NK-92 treated with Interleukin-12 subunit alpha and Interleukin-12 subunit beta, amount 100 ng/mL, for 24 hours (cell line): ENCODE measurements at places on chromosomes 7 and 10.

DNA sequence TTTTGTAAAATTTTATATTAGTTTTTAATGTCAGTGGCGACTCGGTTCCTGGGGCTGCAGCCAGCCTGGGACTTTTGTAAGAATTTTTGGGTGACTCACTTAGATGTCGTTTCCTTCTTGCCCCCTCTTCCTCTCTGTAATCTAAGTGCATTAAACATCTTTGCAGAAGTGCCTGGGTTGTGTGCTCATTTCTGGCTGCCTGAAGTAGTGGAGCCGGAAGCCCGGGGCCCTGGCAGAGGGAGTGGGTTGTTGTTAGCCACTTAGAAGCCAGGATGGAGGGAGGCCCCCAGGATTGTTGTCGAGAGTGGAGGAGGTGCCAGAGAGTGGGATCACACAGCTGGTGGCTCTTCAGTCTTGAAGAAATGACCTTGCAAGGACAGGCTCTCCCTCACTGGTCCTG lies 11.0 kb upstream of the TRIM8 start:
- no peak for DNase-seq

GRCh38 chr10:84539216-84539615 lies 210.8 kb downstream of the CCSER2 start:
- no peak for DNase-seq

- no peak for DNase-seq
Observed at GRCh38 chr10:29969255-29970011, 90.0 kb downstream of the JCAD start.

- no peak for DNase-seq
Observed at GRCh38 chr7:35037211-35037525, at the start of gene DPY19L1. Gene DPY19L1, minus strand, starts transcription at chr7:35037485. Its CDS starts 91 bp downstream, at chr7:35037394.

DNA sequence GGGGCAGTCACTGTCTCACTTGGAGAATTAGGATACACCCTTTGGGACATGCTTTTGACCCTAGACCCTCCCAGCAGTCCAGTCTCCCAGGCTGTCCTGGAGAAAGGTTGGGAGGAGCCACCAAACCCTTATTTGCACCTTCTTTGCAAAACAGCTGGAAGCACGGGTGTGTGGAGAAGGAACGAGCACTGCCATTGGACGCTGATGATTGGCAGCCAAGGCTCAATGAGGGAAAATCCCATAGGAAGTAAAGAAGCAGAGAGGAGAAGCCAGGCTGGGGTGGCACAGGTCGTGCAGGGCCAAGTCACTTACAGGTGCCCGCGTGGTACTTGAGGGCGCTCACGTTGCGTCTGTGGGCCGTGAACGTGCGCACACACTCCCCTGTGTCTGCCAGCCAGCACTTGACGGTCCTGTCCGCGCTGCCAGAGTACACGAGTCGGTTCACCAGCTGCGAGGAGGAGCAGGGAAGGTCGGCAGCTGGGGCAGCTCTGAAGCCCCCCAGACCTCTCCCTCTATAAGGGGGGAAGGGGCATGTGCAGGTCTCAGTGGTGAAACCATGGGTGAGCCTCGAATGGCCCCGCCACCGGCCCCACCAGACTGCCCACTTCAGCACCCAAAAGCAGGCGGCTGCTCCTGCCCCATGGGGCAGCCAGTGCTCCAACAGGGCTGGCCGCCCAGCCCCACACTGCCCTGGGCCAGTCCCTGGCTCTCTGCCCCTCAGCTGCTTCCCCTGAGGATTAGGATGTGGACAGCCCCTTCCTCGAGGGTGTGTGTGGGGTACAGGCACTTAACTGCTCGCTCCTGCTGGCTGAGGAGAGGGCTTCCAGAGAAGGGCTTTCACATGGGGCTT lies 24.8 kb downstream of the WDR86 start:
- DNase-seq = no peak

- no peak for DNase-seq
Observed at GRCh38 chr7:93148144-93148543, at the start of gene SAMD9L. Gene SAMD9L, minus strand, starts transcription at chr7:93148385. Its CDS starts 12,414 bp downstream, at chr7:93135971.

- no peak for DNase-seq
Observed at GRCh38 chr7:103240806-103241205, 56.4 kb upstream of the PMPCB start.

DNA sequence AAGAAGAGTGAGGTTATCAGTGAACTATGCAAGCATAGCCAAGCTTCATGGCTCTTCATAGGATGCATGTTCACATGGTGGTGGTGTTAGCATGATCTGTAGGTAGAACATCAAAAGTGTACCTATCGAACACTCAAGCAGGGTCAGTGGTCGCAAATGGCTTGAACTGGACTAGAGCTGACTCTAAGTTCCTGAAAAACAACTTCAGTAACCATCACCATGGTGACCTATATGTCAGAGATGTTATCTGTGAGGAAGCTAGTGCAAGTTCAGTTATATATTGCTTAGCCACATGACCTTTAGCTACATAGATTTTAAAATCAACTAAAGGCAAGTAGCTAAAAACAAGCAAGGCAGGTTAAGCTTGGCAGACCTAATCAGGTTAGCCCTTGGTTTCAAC lies 163.1 kb upstream of the AGR3 start:
- no peak for DNase-seq

DNA sequence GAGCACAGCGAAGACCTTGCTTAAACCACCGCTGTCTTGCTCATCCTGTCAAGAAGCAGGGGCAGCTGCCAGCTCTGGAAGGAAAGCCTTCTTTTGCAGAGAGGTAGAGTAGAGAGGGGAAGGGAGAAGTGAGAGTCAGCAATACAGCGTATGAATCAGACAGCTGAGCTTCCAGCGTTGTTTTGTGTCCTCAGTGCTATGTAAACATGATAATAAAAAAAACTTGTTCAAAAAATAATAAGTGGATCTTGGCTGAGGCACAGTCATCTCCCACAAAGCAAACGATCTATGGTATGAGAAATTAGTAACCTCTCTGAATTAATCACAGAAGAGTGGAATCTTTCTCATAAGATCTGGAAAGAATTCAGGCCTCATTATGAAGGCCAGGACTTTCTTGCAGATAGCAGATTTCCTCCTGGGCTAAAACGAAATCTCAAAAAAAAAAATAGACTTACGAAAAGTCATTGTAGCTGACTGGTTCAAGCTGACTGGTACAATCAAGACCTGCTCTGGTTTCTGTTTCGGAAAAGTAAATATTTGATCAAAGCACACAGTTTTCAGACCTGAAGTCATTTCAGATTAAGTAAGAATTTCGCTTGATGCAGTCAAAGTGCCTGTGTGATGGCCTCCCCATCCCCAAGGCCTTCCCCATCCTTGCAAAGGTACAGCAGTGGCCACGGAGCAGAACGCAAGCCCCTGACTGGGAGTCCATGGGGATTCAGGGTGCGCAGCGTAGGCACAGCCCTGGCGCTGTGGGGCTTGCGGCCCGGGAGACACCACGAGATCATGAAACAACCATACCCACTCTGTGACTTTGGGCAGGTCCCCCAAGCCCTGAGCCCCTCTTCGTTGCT lies 29.4 kb downstream of the CHST15 start:
- no peak for DNase-seq

- no peak for DNase-seq
Observed at GRCh38 chr10:110216240-110216639, 8.8 kb downstream of the MXI1 start.

GRCh38 chr10:27547047-27547446 lies 42.9 kb downstream of the RAB18 start:
- no peak for DNase-seq

DNA sequence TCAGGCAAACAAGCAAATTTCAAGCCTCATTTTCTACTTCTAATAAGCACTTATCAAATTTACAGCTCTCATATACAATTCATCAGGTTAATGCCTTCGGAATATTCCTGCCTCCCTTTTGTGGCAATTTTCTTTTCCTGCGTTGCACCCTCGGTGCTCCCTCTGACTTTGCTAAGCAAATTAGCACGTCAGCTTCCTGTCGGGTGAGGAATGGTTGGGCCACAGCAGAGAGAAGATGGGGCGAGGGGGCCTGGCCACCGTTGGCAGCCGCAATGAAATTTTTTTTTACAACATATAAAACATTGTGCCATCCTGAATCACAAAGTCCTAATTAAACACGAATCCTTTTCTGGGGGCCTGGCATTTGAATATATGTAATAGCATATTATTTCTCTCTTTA lies 28.1 kb downstream of the ELFN1 start:
- no peak for DNase-seq
